Activated CD8-positive, alpha-beta T cell treated with anti-CD3 and anti-CD28 coated beads, Interleukin-2, amount 10 ng/mL, durations not matched to agents 7 days and 5 days (primary cell): ENCODE measurements at places on chromosomes 5 and 9. TPM values are rescaled to one million over a fixed set of nuclear protein-coding genes. Genes with fewer than 3 reads are reported as not detected.

The PTGS1 gene
- total RNA-seq = 0.26 TPM

The BNC2 gene
- not detected for total RNA-seq

The PCDHGA3 gene
- not detected for total RNA-seq

The SLC45A2 gene
- total RNA-seq = 0.34 TPM

The GABRP gene
- total RNA-seq = not detected

The ORM2 gene
- total RNA-seq = not detected

DNA sequence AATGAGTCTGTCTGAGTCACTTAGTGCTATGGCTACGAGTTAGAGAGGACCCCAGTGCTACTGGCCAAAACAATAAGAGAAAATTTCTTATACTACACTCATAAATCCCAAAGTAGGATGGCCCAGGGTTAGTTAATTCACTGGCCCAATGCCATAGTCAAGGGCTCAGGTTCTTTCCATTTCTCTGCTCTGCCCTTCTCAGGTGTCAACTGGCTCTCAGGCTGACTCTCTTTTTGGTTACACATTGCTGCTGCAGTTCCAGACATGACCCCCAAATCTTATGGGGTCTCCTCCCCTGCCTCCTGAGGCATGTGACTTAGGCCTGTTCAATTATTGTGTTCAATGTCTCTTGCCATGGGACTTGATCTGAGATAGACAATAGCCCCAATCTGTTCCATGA is 70.4 kb downstream of the ARHGEF37 start:
- DNase-seq = peak; percentile 58

DNA sequence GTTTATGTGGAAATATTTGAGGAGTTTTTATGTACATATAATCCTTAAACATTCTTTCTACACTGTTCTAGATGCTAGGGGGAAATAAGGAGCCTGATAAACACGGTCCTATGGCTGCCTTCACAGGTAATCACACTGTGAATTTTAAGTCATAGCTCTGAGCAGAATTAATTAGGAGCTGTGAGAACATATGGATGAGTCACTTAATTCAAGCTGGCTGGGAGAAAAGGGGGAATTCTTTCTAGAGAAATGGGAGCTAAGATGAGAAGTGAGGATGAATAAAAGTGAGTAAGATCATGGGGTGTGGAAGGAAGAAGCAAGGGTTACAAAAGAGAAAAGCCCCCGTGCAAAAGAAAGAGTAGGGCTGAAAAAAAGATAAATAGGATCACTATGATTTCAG is 290.8 kb downstream of the DNAH5 start:
- DNase-seq = no peak

- DNase-seq = no peak
Measured at GRCh38 chr5:36880761-36881160, 4.2 kb downstream of the NIPBL start.

DNA sequence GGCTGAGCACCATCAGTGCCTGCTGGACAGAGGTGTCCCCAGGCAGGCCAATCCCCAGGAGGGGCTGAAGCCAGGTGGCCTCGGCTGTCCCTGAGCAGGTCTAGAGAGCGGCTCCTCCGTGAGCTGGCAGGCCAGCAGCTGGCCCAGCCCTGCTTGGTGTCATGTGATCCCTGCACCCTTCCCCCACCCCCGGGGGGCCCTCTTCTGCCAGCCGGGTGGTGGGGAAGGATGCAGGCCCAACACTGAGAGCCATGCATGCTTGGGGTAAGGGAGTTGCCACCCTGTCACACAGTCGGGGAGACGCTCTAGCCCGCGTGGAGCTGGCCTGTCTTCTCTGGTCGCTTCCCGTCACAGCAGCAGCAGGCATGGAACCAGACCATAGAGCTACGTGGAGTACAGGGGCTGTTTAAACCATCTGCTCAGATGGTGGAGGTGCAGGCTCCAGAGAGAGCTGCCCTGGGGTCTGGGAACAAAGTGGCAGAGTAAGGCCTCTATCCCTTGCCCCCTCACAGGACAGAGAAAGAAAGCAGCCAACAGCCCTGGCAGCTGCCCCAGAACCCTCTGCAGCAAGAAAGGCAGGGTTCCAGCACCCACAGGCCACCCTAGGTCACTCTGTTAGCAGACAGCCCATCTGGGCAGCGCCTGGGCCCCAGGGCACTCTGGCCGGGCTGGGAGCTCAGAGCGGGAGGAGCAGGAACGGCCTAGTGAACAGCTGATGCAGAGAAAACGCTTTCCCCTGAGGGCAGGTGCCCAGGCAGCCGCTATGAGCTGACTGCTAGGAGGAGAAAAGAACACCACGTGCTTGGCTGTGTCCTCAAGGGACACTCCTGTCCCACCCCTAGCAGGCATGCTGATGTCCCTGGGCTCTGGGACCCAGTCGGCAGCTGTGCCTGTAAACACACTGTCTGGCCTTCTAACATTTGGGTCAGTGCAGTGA is 6.8 kb downstream of the RALGDS start:
- DNase-seq = no peak

- no peak for DNase-seq
Measured at GRCh38 chr5:73122875-73123810, 2.8 kb downstream of the TMEM171 start.

DNA sequence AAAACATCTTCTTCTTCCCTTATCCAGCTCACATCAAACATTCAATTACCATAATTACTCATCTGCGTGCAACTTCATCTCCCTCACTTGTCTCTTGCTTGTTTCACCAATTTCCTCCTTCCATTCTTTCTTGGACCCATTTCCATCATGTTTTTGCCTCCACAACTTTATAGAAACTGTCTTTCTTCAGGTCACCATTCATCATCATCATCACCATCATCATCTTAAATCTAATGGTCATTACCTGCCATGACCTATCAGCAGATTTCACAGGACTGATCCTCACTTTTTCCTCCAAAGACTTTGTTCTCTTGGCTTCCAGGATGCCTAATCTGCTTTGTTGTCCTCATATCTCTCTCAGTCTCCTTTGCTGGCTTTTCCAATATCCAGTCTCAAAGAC is 495.6 kb downstream of the DNAH5 start:
- no peak for DNase-seq

DNA sequence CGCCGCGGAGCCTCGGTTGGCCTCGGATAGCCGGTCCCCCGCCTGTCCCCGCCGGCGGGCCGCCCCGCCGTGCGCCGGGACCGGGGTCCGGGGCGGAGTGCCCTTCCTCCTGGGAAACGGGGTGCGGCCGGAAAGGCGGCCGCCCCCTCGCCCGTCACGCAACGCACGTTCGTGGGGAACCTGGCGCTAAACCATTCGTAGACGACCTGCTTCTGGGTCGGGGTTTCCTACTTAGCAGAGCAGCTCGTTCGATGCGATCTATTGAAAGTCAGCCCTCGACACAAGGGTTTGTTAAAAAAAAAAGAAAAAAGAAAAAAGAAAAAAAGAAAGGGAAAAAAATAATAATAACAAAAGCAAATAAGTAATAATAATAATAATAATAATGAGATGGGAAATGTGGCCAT is 112.8 kb downstream of the GCNT1 start:
- DNase-seq = peak; percentile 36

DNA sequence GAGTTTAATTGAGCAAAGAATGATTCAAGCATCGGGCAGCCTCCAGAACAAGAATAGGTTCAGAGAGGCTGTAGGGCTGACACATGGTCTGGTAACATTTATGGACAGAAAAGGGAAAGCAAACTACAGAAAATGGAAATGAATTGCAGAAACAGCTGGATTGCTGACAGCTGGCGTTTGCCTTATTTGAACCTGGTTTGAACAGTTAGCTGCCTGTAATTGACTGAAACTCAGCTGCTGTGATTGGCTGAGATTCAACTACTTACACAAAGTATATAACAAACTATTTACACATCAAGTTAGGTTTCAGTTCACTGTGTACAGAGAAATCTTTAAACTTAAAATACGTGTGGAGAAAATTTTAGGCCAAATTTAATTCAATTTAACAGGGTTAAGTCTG is 441.7 kb downstream of the PRELID2 start:
- DNase-seq = no peak

- no peak for DNase-seq
Measured at GRCh38 chr9:6444128-6444527, 31.1 kb downstream of the UHRF2 start.

- no peak for DNase-seq
Measured at GRCh38 chr9:94805051-94805489, 78.6 kb downstream of the AOPEP start.

DNA sequence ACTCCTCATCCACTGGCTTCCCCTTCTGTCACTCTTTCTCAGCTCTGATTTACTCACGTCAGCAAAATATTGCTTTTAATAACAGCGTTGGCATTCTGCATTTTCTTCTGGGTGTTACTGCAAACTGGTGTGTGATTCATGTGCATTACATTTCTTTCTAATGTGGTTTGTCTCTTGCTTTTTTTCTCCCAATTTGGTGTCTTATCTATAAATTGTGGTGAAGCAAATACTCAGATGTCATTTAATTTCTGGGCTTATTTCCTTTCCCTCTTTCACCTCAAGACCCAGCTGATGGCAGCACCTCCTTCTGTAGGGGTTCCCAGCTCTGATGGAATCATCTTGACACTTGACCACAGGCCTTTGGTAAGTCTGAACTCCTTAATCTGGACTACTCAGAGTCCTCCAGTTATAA is 180.7 kb upstream of the ZNF618 start:
- peak; percentile 22 for DNase-seq

- DNase-seq = no peak
Measured at GRCh38 chr5:117547192-117547591, 972.6 kb upstream of the SEMA6A start.

GRCh38 chr5:132407970-132408369 is 38.5 kb downstream of the SLC22A5 start:
- no peak for DNase-seq

- no peak for DNase-seq
Measured at GRCh38 chr5:140297283-140297682, 5.6 kb downstream of the PFDN1 start.
